ENCODE measurements at places on chromosomes 2 and 18.

- DNase-seq = peak; percentile 51
These were observed 779 bp upstream of the TRIB2 start for GRCh38 chr2:12716032-12716281.

DNA sequence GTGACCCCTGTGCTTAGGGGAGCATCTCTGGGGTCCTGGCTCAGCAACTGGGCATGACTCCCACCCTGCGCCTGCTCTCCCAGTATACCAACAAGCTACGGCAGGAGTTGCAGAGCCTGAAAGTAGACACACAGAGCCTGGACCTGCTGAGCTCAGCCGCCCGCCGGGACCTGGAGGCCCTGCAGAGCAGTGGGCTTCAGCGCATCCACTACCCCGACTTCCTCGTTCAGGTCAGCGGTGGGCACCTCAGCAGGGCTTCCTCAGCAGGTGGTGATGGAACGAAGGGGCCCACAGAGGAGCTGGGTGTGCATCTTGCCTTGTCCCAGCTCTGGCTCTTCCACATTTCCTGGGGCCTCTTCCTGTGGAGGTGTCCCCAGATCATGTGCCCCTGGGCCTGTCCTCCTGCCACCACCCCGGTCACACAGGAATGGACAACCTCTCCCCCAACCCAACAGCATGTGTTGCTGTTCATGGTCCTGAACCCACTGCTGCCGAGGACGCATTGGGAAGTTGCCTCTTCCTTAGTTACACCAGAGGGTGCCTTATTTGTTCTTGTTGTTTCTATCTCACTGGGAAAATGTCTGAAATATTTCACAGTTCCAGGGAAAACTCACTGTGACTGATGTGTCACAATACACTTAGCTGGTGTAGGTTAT lies 10.8 kb downstream of the PROM2 start:
- no peak for DNase-seq

- DNase-seq = no peak
These were observed 18.0 kb upstream of the PDE1A start for GRCh38 chr2:182444806-182445205.

- no peak for DNase-seq
These were observed 86.5 kb upstream of the UGP2 start for GRCh38 chr2:63755216-63755615.

- DNase-seq = no peak
These were observed 64.3 kb downstream of the EDAR start for GRCh38 chr2:108924580-108925251.

Data from HuH-7.5 (cell line).